ENCODE measurements at places on chromosomes 6 and 20.

DNA sequence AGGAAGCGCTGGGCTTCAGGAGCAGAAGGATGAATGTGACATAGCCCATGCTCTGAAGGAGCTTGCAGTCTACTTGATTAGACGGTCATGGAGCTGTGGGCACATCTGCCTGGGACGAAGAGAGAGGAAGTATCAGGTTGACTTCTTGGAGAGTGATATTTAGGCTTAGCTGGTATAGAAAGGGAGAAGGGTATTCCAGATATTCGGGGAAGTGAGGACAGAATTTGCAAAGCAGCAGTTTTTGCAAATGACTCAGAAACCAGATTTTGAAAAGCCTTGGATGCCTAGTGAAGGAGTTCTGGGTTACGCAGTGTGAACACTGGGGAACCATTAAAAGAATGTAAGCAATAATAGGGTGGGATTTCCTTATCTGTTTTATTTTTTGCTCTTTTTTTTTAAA, 60.7 kb downstream of the EYA4 start:
- H3K4me3 ChIP-seq: no peak overlapping the region
- no peak overlapping the region for H3K27ac ChIP-seq
- no peaks in the 10 kb centered on the region for H3K4me1 ChIP-seq
- no peak for DNase-seq

GRCh38 chr6:42406306-42407280, 45.1 kb downstream of the TRERF1 start:
- no peak overlapping the region for H3K27ac ChIP-seq
- no peaks in the 10 kb centered on the region for H3K27me3 ChIP-seq
- no peak for DNase-seq
- H3K36me3 ChIP-seq: no peaks in the 10 kb centered on the region
- peaks cover 26% of the 10 kb centered on the region for H3K4me1 ChIP-seq

DNA sequence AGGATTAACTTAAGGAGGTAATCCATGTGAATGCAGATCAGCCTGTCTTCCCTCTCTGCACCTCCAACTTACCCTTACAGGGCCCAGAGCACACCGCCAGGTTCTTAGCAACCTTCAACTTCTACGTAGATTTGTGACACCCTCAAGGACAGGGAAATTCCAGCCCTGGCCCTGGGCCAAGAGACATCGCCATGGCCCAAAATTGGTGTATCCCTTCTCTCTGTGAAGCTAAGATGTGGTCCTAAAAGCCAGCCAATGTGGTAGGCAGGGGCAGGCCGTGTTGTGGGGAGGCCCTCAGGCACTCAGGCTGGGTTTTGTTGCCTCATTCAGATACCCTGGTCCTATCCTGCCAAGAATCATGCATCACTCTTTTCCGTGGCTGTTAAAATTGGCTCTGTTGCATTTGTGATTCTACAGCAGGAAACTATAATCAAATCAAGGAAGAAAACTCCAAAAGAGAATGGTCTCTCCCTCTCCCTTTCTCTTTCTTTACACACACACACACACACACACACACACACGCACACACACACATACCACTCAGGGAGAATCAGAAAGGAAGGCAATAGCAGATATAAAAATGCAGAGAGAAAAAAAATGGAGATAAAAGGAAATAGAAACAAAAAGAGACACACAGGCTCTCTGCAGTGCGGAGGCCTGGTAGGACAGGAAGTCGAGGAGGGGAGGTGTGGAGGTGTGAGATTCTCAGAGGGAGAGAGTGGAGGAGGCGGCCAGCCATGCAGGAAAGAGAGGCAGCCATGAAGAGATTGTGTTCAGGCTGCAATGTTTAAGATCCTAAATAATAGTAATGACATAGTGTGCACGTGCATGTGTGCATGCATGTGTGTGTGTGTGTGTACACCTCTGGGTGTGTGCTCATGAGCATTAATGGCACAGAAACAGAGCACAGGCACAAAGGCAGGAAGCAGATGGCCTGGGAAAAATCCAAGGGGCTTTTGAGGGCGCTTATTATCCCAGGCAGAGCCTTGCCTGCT, 201.8 kb upstream of the LRFN2 start:
- H3K4me1 ChIP-seq: no peaks in the 10 kb centered on the region
- H3K27ac ChIP-seq: no peak overlapping the region
- no peak overlapping the region for H3K4me3 ChIP-seq

GRCh38 chr6:136095986-136096385, 154.1 kb downstream of the MTFR2 start:
- DNase-seq: peak; percentile 44
- no peak overlapping the region for H3K27ac ChIP-seq
- no peaks in the 10 kb centered on the region for H3K36me3 ChIP-seq
- H3K27me3 ChIP-seq: no peaks in the 10 kb centered on the region
- peaks cover 3% of the 10 kb centered on the region for H3K4me1 ChIP-seq

DNA sequence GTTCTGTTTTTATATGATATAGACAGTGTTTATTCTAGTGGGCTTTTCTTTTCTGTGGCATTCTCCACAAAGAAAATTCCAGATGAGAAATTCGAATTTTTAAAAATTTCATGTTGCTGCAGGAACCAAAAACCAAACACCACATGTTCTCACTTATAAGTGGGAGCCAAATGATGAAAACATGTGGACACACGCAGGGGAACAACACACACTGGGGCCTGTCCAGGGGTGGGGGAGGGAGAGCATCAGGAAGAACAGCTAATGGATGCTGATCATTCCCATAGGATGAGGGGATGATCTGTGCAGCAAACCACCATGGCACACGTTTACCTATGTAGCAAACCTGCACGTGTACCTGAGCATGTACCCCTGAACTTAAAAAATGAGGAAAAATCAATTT, 499.0 kb upstream of the SLC35B3 start:
- H3K4me1 ChIP-seq: no peaks in the 10 kb centered on the region
- no peak overlapping the region for H3K4me3 ChIP-seq
- no peak for DNase-seq
- H3K36me3 ChIP-seq: no peaks in the 10 kb centered on the region
- H3K27ac ChIP-seq: no peak overlapping the region

DNA sequence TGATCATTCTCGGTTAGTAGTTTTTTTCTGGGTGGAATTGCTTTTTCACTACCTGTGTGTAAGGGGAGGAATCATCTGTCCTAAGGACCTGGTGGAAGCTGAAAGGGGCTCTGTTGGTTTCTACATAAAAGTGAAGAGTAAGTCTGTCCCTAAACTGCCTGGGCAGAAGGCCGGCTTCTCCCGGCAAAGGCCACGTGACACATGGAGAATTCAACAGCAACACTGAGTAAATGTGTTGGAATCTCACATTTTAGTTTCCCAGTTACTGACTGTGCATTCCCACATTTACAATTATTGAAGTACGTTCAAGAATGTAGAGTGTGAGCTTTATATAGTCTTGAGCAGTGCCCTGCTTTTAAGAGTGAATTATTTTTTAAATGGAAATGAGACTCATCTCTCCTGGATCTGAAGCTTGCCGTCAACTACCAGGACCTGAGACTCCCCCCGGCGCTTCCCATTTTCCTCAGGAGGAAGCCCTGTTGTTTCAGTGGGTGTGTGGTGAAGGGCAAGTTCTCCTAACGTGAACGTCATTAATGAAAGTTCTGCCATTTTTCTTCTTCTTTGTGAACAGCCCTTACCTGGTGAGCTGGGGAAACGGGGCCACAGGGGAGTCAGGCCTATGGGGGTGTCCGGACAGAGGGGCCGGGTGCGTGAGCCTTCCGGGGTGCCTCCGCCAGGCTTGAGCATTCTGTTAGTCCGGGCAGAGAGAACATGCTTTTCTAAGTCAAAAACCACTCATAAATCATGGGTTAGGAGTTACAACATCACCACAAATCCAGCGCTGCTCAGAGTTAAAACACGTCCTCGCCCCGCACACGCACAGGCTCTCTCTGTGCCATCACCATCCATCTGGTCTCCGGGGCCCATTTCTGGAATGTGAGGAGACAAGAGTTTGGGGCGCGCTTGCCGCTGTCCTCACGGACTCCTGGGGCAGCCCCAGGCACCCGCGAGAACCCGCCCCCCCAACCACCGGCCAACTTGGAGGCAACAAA, 56.6 kb upstream of the SMOC2 start:
- no peak overlapping the region for H3K4me3 ChIP-seq
- H3K36me3 ChIP-seq: no peaks in the 10 kb centered on the region
- DNase-seq: peak; percentile 36

DNA sequence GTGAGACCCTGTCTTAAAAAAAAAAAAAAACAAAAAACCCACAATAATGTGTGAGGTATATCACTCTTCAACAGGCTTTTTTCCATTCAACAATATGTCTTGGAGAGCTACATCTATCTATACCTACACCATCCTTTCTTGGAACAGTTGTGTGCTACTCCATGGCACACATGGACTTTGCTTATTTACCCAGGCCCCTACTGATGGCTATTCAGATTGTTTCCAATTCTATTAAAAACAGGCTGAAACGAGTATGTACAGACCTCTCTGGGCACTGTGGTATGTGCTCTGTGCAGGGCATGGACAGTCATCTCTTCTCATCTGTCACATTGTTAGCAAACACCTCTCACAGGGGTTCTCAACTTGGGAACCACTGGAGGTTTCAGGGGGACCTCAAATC, 28.1 kb downstream of the MRPL14 start:
- H3K27me3 ChIP-seq: no peaks in the 10 kb centered on the region
- DNase-seq: no peak
- no peaks in the 10 kb centered on the region for H3K36me3 ChIP-seq
- H3K27ac ChIP-seq: no peak overlapping the region

DNA sequence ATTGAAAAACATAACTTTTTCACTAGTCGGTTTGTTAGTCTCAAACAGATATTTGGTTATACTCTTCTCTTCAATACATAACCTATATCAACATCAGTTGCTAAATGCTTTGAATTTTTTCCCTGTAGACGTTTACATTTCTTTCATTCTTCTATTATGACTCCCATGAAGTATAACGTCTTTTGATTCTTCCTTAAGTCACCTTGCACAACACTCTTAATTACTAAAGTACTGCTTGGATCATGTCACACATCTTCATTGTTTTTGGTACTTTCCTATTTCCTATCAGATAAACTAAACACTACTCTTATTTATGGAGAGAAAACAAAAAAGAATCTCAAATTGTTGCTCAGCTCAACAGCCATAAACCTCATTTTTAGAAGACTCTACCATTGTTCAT, 23.0 kb upstream of the BMP5 start:
- no peak for DNase-seq
- H3K36me3 ChIP-seq: no peaks in the 10 kb centered on the region
- no peak overlapping the region for H3K27ac ChIP-seq

DNA sequence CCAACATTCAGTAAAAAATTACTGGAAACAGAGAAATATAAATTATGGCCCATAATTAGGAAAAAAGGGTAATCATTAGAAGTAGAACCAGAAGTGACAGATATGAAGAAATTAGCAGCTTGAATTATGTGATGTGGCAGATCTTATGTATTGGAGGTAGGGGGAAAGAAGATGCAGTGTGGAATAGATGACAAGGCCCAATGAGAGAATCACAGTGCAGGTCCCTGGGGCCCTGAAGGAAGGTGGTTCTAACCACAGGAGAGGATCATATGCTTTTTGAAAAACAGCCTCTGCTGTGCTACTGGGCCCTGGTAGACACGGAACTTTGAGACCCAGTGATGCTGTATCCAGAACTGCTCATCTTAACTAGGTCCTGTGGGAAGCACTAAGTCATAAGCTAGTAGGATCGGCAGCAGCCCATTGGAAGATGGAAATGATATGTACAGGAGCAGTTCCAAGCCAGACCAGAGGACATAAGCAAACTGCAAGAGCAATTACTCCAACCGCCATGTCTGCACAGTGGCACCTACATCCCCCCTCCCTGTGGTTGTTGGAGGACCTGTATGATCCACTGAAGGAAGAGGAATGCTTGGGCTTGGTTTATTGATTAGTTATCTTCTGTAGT, 14.2 kb downstream of the HEBP2 start:
- H3K36me3 ChIP-seq: no peaks in the 10 kb centered on the region
- no peaks in the 10 kb centered on the region for H3K27me3 ChIP-seq
- DNase-seq: no peak
- no peaks in the 10 kb centered on the region for H3K4me1 ChIP-seq

GRCh38 chr6:135811644-135812526, 39.6 kb upstream of the PDE7B start:
- H3K36me3 ChIP-seq: no peaks in the 10 kb centered on the region
- DNase-seq: no peak
- no peak overlapping the region for H3K27ac ChIP-seq
- no peaks in the 10 kb centered on the region for H3K4me1 ChIP-seq
- no peak overlapping the region for H3K4me3 ChIP-seq
- no peaks in the 10 kb centered on the region for H3K27me3 ChIP-seq

GRCh38 chr6:138986578-138986977, 1.5 kb downstream of the REPS1 start:
- H3K4me1 ChIP-seq: peaks cover 18% of the 10 kb centered on the region
- H3K36me3 ChIP-seq: no peaks in the 10 kb centered on the region
- H3K4me3 ChIP-seq: peak overlapping the region; percentile 98
- H3K27me3 ChIP-seq: no peaks in the 10 kb centered on the region

- no peaks in the 10 kb centered on the region for H3K36me3 ChIP-seq
- H3K27me3 ChIP-seq: no peaks in the 10 kb centered on the region
- DNase-seq: no peak
- H3K4me3 ChIP-seq: no peak overlapping the region
- H3K4me1 ChIP-seq: no peaks in the 10 kb centered on the region
- no peak overlapping the region for H3K27ac ChIP-seq
Observed at GRCh38 chr20:48220033-48220633, 434.9 kb upstream of the SULF2 start.

DNA sequence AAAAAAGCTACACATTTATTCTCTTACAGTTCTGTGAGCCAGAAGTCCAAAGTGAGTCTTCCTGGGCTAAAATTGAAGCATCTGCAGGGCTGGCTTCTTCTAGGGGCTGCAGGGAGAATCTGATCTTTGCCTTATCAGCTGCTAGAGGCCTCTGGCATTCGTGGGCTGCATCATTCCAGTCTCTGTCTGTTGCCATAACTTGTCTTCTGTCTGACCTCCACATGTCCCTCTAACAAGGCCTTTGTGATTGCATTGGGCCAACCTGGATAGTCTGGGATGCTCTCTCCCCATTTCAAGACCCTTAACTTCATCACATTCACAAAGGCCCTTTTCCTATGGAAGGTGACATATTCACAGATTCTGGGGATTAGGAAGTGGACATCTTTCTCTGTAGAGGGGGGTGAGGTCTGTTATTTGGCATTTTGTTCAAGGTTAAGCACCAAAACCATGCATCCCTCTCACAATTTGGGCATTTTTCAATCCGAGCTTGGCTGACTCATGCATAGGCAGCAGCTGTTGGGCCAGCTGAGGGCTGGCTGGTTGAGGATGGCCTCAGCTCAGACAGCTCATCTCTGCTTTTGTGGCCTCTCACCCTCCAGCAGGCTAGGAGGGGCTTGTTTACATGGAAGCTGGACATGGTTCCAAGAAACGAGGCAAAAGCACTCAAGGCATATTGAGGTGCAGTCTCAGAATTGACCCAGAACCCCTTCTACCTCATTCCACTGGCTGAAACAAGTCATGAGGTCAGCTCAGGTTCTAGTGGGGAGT, 116.1 kb upstream of the NXT1 start:
- H3K4me1 ChIP-seq: peaks cover 11% of the 10 kb centered on the region
- no peak for DNase-seq
- no peak overlapping the region for H3K27ac ChIP-seq
- no peaks in the 10 kb centered on the region for H3K27me3 ChIP-seq
- no peak overlapping the region for H3K4me3 ChIP-seq
- H3K36me3 ChIP-seq: no peaks in the 10 kb centered on the region

GRCh38 chr20:1555952-1556351, 1.6 kb downstream of the SIRPD start:
- H3K27ac ChIP-seq: no peak overlapping the region
- no peak overlapping the region for H3K4me3 ChIP-seq
- DNase-seq: no peak
- no peaks in the 10 kb centered on the region for H3K4me1 ChIP-seq
- no peaks in the 10 kb centered on the region for H3K36me3 ChIP-seq
